ENCODE measurements at places on chromosomes 6 and 20. TPM values are rescaled to one million over a fixed set of nuclear protein-coding genes. Genes with fewer than 3 reads are reported as not detected.
A peak's percentile ranks its signal among the peaks of the same experiment; 100 is the strongest.

- no peak for DNase-seq
Observed at GRCh38 chr6:168450917-168451316, 9.9 kb downstream of the SMOC2 start.

- no peak for DNase-seq
Observed at GRCh38 chr20:49326026-49326425, 48.2 kb upstream of the ZNFX1 start.

DNA sequence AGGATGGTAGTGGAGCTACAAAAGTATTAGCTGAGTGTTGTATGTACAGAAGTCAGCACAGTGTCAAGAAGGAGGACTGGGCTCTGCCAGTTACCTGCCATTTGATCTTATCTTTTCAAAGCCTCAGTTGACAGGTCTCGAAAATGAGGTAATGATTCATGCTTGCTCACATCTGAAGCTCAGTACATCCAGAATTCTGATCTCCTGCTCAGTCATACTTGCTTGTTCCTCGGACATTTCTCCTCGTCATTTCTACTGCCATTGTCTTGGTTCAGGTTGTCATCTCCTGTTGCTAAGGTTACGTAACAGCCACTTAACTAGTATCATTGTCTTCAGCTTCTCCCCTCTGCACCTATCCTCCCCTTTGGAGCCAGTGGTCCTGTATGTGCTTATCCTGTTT is 89.5 kb downstream of the SLX4IP start:
- no peak for DNase-seq

GRCh38 chr6:143225929-143226328 is 165.2 kb downstream of the AIG1 start:
- no peak for DNase-seq

GRCh38 chr6:36118550-36119107 is 11.7 kb upstream of the MAPK13 start:
- no peak for DNase-seq

DNA sequence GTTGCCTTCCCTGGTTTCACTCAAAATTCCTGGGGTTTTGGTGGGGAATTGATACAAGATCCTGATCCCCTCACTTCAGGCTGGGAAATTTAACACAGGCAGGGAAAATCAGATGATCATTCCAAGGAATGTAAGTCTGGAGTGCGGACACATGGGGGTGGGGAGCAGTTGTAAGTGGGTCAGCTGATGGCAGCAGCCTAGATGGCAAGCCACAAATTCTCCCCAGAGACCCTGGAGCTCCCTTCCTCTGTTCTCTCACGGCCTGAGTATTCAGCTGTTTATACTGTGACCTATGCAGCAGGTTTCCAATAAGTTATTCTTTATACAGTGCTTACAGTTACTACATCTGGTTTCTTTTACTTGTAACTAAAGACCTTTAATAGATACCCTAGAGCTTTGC is 144.9 kb downstream of the SH3BGRL2 start:
- DNase-seq, result no peak

- DNase-seq, result no peak
Observed at GRCh38 chr6:131122516-131122915, 12.8 kb upstream of the AKAP7 start.

GRCh38 chr6:55874316-55874715 is 1.1 kb downstream of the BMP5 start:
- no peak for DNase-seq

DNA sequence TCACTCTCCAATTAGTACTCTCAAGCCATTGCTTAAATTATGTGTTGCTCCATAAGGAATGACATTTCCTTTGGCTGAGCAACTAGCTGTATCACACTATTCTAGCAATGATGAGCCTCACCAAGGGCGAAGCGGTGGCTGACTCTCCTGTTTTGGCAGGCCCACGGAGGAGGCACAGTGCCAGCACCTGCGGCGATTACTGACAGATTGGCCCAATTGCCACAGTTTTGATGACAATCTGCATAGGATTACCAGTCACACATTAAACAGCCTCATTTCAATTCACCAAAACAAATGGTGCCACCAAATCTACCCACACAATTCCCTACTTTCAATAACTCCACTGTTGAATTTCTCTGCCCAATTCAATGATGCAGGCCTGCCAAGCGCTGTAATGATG is 286.9 kb downstream of the PTPRK start:
- DNase-seq, result no peak

DNA sequence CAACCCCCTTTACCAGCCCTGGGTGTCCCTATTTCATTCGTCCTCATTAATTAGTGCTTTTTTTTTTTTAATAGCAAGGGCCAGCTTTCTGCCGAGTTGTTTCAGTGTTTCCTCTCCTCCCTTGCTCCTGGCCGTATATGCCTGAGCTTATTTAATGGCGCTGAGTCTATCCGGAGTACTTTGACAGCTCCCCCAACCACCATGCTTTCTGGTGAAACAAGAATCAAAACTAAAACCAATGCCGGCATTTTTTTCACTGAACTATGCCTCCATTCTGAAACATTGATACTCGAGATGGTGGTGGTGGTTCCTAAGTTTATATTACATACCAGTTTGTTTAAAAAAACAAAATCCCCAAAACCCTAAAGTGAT is 1.2 kb downstream of the DCBLD1 start:
- DNase-seq, result no peak

GRCh38 chr6:170454512-170455285 is 98.4 kb downstream of the PSMB1 start:
- DNase-seq, result no peak

DNA sequence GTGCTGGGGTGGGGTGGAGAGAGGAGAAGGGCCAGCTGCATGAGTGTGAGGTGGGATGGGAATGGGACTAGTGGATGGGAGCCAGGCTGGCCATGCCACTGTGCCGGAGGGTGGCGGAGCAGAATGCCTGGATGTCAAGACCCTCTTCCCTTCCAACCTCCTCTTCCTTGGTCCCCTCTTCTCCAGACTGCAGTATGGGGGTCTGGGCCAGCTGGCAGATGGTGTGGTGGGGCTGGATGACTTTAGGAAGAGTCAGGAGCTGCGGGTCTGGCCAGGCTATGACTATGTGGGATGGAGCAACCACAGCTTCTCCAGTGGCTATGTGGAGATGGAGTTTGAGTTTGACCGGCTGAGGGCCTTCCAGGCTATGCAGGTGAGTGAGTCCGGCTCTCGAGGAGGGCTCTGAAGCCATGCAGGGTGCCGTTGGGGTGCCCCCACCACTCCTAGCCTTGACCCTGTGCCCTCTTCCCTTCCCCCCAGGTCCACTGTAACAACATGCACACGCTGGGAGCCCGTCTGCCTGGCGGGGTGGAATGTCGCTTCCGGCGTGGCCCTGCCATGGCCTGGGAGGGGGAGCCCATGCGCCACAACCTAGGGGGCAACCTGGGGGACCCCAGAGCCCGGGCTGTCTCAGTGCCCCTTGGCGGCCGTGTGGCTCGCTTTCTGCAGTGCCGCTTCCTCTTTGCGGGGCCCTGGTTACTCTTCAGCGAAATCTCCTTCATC is 7.7 kb downstream of the DDR1 start:
- DNase-seq, result peak; percentile 73

GRCh38 chr20:45507011-45507820 is 8.2 kb downstream of the SPINT3 start:
- no peak for DNase-seq

DNA sequence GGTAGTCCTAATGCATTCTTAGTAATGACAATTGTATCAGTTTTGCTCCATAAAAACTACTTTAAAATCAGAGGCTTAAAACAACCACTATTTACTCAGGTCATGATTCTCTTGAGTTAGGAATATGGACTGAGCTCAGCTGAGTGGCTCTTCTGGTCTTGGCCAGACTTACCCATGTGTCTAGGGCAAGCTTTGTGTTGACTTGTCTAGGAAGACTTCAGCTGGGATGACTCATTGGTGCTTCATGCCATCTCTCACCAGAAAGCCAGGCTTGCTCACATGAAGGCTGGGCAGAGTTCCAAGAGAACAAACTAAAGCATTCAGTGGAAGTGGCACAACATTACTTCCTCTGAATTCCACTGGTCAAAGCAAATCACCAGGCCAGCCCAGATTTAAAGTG is 155.3 kb downstream of the DHX35 start:
- DNase-seq, result no peak

- no peak for DNase-seq
Observed at GRCh38 chr6:17589406-17590096, 10.6 kb upstream of the FAM8A1 start.

GRCh38 chr6:118743746-118744145 is 92.4 kb upstream of the CEP85L start:
- DNase-seq, result no peak

DNA sequence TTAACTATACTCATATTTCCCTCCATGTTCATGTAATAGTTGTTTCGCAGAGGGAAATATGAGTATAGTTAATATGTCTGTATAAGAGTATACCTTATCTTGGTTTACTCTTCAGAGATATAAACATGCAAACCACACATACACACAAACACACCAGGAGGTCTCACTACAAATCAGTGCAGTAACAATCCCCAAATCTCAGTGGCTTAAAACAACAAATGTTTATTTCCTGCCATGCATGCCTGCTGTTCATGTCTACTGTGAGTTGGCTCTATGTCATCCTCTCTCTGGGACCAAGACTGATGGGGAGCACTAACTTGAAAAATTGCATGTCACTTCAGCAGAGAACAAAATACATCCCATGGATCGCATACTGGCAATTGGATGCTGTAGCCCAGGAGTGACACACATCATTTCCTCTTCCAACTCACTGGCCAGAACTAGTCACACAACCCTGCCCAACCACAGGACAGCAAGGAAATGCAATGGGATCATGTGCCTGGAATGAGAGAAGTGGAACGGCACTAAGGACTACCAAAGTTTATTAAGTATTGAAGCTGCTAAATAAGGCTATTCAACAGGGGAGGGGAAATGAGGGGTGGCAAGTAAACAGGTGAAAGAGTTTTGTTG is 89.0 kb upstream of the DTNBP1 start:
- no peak for DNase-seq

GRCh38 chr6:146851837-146852236 is 253.1 kb downstream of the ADGB start:
- DNase-seq, result no peak

- DNase-seq, result no peak
Observed at GRCh38 chr20:38789503-38790199, 15.8 kb upstream of the PPP1R16B start.

DNA sequence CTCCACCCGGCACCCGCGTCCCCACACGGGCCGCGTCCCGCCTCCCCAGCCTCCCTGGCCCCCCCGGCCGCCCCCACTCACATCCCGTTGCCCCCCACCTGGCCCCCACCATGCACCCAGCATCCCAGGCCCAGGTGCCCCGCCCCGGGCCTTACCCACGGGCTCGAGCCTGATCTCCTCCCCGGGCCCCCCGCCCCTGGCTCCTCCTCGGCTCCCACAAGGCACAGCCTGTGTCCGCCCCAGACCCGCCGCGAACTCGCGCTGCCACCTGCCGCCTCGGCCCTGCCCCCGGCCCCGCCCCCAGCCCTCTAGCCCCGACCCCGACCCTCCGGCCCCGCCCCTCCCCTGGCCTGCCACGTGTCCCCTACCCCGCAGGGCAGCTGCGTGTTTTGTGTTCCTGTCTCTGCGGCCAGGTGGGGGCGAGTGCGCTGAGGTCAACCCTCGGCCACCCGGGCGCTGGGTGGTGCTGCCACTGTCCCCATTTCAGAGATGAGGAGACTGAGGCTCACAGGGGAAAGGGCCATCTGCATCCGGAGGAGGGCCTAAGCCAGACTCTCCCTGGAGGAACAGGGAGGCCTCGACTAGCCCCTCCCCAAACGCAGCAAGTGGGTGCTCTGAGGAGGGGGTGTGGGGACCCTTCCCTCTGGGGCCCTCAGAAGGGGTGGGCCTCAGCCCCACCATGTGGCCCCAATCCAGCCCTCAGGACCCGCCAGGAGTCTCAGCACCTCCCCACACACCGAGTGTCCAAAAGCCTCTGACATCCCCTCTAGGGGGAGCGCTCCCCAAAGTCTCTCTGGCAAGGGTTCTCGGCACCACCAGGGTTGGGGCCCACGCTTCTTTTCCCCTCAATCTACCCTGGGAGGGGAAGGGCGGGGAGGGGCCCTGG is 99.8 kb downstream of the TAF4 start:
- DNase-seq, result peak; percentile 80

DNA sequence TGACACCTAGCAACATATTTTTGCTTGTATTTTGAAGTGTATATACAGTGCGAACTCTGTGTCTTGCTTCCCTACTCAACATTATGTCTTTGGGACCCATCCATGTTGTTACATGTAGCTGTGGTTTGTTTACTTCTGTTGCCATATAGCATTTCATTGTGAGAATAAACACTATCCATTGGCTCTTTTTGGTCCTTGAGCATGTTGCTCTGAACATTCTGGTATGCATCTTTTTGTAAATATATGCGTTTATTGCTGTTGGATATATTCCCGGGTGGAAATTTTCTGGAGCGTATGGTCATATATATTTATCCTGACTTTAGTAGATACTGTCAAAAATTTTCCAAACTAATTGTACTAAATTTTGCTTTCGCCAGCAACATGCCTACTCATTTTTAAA is 222.5 kb upstream of the SPTLC3 start:
- no peak for DNase-seq

GRCh38 chr6:46262928-46263706 is 92.3 kb upstream of the ENPP5 start:
- no peak for DNase-seq

DNA sequence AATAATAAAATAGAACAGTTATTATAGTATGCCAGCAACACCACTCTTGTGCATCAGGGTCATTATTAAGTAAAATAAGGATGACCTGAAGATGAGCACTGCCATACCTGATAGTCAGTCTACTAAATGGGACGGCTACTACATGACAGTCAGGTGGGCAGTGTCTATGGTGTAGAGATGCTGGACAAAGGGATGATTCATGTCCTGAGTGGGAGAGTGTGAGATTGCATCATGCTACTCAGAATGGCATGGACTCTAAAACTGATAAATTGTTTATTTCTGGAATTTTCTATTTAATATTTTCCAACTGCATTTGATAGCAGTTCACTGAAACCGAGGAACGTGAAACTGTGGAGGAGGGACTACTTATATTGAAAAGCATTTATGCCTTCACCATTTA is 38.8 kb downstream of the SNX9 start:
- no peak for DNase-seq

- DNase-seq, result peak; percentile 89
Observed at GRCh38 chr6:75204959-75205775, 686 bp downstream of the COL12A1 start.

- DNase-seq, result no peak
Observed at GRCh38 chr20:24254480-24254879, 214.9 kb upstream of the SYNDIG1 start.

DNA sequence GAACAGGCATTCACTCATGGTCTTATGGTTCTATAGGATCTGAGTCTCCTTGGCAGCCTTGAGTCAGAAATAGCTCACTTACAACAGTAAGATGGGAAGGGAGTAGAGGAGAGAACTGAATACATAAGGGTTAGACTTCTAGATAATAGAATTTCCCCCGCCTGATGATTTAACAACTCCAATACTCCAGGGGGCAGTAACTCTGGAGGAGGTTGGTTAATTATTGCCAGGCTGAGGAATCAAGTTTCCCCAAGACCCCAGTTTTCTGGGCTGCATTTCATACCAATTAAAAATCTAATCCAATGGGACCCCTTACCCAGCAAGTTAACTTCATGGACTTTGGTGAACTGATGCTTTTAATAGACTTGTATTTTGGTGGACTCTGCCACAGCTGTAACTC is 94.2 kb upstream of the MOCS1 start:
- no peak for DNase-seq

- no peak for DNase-seq
Observed at GRCh38 chr6:32459781-32460424, 20.2 kb downstream of the HLA-DRA start.

Gene PANK2
- total RNA-seq, result 31.5 TPM

Gene PRDM13
- not detected for total RNA-seq

Gene C6orf132
- 2.3 TPM for total RNA-seq

Gene DSP
- total RNA-seq, result 3.4 TPM

Gene EBF4
- total RNA-seq, result 17.4 TPM

All from posterior vena cava (tissue), 2 donors.